Skin of body (tissue), 3 donors: ENCODE measurements at places on chromosomes 3 and 15. TPM values are rescaled to one million over a fixed set of nuclear protein-coding genes. Genes with fewer than 3 reads are reported as not detected.

SLC28A2 gene
- not detected for total RNA-seq

LRRC31 gene
- total RNA-seq: not detected

RAB43 gene
- 3.9 TPM for total RNA-seq

FAM3D gene
- 1.8 TPM for total RNA-seq

ZMYND10 gene
- 0.89 TPM for total RNA-seq

KY gene
- total RNA-seq: 7.2 TPM

- no peak for DNase-seq
Observed at GRCh38 chr15:64527263-64527984, 67.0 kb downstream of the ZNF609 start.

DNA sequence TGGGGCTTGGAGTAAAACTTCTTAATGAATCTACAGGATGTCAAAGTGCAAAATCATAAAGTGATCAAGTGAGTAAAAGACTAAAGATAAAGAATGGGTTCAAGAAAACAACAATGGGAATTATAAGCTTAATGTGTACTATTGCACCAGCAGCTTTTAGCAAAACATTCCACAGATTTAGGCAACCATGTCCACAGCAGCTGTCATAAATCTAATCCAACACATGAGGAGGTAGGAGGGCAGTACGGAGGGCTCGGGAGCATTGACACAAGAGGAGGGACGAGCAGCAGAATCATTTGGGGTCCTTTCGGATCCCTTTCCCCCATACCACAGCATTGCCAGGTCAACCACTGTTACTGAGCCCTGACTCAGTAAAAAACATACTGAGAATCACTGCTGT, 464.3 kb upstream of the WNT5A start:
- no peak for DNase-seq

GRCh38 chr3:129315223-129315997, 36.7 kb downstream of the HMCES start:
- no peak for DNase-seq

DNA sequence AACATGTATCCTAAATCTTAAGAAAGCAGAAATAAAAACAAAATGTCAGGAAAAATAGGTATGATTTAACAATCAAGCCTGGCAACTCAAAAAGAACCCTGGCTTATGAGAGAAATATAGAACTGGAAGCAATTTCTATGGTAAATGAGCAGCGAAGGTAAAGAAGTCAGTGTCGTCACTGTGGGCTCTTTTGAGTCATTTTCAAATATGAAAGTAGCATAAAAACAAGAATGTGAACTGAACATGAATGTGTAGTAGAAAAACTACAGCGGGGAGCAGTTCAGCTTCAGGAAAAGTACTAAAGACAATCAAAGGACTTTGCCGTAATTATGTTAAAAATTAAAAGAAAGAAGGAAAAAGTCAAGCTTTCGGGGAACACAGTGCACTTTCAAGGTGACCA, 17.5 kb downstream of the LSG1 start:
- DNase-seq: no peak

GRCh38 chr3:36494461-36495109, 114.3 kb downstream of the STAC start:
- DNase-seq: peak; percentile 17

DNA sequence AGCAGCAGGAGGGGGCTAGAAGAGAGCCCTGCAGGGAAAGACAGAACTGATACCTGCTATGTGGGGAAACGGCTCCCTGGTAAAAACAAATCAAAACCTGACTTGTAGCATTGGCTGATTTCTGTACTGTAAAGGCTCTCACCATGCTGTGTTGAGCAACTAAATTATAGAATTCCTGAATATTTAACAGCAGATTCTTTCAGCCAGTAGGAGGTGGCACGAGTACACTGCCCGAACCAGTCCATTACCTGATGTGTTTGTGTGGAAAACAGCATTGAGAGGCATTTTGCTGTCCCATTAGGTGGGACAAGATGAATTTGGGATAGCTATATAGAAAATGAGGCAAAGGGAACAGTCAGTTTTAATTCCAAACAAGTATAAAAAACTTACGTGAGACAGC, 201.2 kb downstream of the ATP10A start:
- DNase-seq: no peak

- DNase-seq: no peak
Observed at GRCh38 chr3:136109499-136109898, 86.6 kb downstream of the MSL2 start.

- DNase-seq: peak; percentile 29
Observed at GRCh38 chr3:113514265-113514769, 639 bp downstream of the SPICE1 start.

GRCh38 chr15:42053010-42053409, 32.2 kb upstream of the PLA2G4E start:
- no peak for DNase-seq

- no peak for DNase-seq
Observed at GRCh38 chr3:17730318-17730967, 12.0 kb downstream of the TBC1D5 start.

GRCh38 chr3:182327196-182327681, 466.1 kb upstream of the ATP11B start:
- no peak for DNase-seq
